Activated CD4-positive, alpha-beta T cell treated with anti-CD3 and anti-CD28 coated beads for 1 hour (primary cell): ENCODE measurements at places on chromosomes 1 and 21.

- DNase-seq: no peak
Observed at GRCh38 chr1:76281306-76281705, 206.8 kb downstream of the ST6GALNAC3 start.

DNA sequence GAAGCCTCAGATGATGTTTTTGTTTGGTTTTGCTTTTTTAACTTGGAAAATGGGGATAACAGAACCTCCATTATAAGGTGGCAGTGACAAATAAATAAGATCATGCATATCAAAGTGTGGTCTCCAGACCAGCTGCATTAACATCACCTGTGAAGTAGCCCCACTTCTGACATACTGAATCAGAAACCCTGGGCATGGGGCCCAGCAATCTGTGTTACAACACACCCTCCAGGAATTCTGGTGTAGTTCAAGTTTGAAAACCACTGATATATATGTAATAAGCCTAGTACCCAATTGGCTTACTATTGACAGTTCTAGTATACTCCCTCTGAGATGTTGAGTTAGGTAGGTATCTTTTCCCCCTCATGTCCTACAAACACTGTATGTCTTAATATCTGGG lies 24.1 kb upstream of the RNF19B start:
- DNase-seq: no peak

GRCh38 chr1:86938855-86939254 lies 24.4 kb downstream of the HS2ST1 start:
- DNase-seq: no peak

GRCh38 chr1:232880354-232880753 lies 70.1 kb upstream of the NTPCR start:
- DNase-seq: no peak

- DNase-seq: no peak
Observed at GRCh38 chr1:210922666-210923065, 211.3 kb downstream of the KCNH1 start.

GRCh38 chr1:220579317-220579716 lies 51.4 kb downstream of the MARK1 start:
- no peak for DNase-seq

GRCh38 chr1:79726911-79727310 lies 720.4 kb upstream of the ADGRL4 start:
- DNase-seq: no peak

DNA sequence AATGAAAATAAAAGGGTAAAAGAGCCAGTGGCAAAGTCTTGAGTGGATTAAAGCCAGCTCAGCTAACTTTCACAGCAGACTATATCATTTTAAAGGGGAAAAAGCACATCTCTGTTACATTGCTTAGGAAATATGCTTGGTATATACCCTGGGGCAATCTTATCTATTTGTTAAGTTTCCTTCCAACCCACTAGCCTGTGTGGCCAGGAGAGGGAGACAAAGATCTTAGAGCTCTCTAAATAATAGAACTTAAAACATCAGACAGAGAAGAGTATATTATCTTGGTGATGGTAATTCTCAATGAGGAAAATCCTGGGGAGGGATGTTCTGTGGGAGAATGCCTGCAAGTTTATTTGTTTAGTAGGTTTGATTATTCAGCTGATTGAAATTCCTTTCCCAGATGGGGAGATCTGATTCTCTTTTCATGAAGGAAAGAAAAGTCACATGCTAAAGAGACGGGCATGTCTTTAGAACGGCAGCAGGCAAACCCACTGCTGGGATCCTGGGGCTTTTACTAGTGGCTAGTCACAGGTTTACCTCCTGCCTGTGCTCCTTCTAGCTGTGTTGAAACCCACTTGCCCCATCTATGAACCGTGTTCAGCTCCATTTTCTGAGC lies 3.6 kb downstream of the KCNE2 start:
- no peak for DNase-seq

DNA sequence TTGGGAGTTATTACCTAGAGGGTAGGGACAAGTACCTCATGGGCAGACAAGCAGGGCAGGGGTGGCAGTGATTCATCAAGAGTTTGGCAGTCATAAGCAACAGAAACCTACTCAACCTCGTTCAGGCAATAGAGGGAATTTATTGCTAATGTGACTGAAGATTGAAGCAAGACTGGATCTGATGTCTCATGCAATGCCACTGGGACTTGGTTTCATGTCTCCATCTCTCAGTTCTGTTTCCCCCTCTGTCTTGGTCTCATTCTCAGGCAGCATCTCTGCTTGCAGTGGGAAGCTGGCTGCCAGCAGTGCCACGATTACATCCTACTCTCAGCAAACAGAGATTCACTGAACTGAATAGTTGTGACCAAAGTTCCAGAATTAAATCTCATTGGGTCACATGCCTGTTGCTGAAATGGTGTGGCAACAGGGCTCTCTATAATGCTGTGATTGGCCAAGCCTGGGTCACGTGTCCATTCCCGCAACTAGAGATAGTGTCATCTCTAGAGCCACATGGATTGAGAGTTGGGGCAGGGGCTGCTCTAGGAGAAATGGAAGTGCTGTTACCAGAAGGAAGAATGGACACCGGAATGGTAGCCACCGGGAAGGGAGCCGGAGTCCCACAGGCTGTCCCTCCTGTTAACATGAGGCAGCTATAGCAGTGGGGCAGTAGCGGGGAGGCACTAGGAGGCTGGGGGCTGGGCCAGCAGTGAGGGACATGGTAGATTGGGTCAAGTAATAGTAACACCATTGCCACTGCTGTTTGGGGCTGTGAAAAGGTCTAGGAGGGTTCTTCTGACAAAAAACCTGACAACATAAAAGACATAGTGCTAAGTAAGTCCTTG lies 3.9 kb upstream of the CDC42 start:
- no peak for DNase-seq

DNA sequence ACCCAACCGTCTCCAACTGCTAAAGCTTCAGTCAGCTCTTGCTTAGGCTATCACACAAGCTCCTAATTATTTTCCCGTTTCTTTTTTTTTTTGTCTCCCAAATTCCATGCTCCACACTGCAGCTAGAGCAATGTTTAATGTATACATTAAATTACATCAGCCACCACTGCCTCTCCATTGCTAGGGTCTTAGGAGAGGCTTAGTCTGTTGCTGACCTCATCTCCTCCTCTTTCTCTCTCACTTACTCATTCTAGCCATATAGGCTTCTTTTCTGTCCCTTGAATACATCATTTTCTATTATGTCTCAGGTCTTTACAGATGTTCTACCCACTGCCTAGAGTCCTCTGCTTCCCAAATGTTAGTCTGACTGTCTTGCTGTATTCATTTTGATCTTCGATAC lies 138.1 kb upstream of the ST6GALNAC5 start:
- DNase-seq: no peak

DNA sequence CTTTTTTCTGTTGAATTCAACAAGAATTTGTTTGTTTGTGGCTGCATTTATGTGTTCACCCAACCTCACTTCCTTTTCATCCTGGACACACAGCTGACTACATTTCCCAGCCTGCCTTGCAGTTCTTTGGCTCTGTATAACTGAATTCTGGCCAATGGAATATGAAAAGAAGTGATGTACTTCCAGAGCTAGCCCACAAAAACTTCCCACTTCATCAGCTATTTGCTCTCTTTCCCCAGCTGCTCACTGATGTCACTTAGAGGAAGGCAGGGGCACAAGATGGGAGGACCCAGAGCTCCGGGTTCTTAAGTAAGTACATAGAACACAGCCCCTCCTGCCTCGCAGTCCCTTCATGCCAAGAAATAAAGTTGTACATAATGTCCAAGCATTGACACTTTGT lies 235.0 kb upstream of the FGGY start:
- DNase-seq: no peak

DNA sequence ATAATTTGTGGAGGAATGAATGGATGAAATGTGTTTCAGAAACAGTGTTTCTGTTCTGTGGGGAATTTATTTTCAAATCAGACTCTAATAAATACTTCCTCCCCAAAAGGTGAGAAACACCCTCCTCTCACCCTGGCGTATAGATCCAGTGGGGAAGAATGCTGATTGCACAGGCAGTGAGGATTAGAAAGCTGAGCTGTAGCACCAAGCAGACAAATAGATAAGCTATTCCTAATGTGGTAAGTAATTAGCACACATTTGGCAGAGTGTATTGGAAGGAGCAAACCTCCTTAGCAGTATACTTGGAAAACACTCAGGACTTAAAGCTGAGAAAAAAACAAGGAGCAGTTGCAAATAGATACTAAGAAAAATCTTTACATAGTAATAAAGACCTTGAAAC lies 50.8 kb downstream of the NUF2 start:
- no peak for DNase-seq

- DNase-seq: no peak
Observed at GRCh38 chr1:97254731-97255463, 533.3 kb downstream of the PTBP2 start.

- no peak for DNase-seq
Observed at GRCh38 chr1:210123924-210124589, 108.5 kb upstream of the SERTAD4 start.

GRCh38 chr1:164515711-164516331 lies 43.2 kb upstream of the PBX1 start:
- DNase-seq: no peak
